Anterior cingulate cortex (tissue), 58 donors: ENCODE measurements at places on chromosomes 3 and 15.

- no peak for DNase-seq
Observed at GRCh38 chr15:62866366-62866765, 176.2 kb upstream of the TPM1 start.

GRCh38 chr15:74808840-74809229, 3.8 kb upstream of the LMAN1L start:
- DNase-seq = no peak

GRCh38 chr3:65540666-65541065, 498.1 kb downstream of the MAGI1 start:
- no peak for DNase-seq

DNA sequence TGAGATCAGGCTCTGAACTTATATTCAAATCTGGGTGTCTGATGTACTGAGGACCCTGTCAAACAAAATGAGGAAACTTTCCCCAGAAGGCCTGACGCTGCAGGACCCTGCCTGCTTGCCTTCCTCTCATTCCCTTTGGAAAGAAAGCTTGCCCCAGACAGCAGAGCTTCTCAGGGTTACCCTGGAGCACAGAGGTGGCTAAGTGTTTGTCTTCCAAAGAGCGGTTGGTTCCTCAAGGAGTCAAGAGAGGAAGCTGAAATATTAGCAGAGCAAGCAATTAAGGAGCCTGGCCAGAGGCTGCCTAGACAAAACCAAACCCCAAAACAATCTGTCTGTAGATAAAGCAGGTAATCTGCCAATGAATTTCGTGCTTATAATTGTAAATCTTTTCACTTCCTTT, 175.3 kb downstream of the NR1D2 start:
- DNase-seq = no peak

DNA sequence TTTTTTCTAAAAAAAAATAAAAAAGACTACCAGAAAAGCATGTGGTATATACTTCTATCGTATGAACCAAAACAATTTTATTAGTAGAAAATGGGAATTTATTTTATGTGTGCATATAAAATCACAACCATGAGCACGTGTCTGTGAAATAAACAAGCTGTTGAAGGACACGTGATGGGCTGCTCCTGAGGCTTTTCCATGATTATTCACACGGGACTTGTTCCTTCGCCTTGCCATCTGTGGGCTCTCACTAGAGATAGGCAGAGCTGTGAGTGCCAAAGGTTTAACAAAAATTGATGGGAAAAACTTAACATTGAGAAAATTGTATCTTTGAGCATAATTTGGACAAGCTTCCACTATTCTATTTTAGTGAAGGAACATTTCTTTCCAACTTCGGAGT, 12.4 kb upstream of the ETV5 start:
- DNase-seq = no peak
